ENCODE measurements at places on chromosomes 11 and 22. TPM values are rescaled to one million over a fixed set of nuclear protein-coding genes. Genes with fewer than 3 reads are reported as not detected.

DNA sequence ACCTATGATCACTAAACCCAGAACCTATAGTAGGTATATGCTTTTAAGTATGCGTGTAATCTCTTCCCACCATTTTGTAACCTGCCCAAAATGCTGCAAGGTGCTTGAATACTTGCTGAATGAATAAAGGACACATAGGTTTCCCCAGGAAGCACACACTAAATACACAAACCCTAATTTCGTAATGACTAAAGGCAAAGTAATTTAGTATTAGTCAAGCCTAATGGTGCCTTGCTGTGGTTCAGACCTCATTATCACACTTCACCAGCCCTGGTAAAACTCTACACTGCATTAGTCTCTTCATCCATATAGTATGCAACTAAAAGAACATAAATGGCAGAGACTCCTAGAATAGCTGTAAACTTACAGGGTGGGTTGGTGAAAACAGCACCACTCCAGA lies 289.0 kb upstream of the PITPNB start:
- no peak for DNase-seq

GRCh38 chr11:81036168-81036870 lies 1595.5 kb upstream of the TENM4 start:
- DNase-seq: no peak

DNA sequence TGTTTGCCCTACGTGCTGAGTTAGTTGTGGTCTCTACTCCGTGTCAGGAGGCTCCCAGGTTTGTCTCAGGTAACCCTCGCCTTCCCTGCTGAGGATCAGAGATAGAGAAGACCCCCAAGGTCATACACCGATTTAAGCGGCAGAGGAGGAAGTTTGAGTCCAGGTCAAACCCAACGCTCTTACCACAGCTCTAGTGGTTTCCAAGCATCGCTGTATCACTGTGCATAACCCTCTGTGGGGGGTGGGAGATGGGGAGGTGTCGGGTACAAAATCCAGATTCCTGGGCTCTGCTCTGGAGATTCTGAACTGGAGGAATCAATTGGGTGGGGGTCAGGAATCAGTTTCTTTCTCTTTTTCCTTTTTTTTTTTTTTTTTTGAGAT lies 627 bp downstream of the DNAJC4 start:
- DNase-seq: no peak

GRCh38 chr11:101049813-101050212 lies 79.8 kb downstream of the PGR start:
- no peak for DNase-seq

DNA sequence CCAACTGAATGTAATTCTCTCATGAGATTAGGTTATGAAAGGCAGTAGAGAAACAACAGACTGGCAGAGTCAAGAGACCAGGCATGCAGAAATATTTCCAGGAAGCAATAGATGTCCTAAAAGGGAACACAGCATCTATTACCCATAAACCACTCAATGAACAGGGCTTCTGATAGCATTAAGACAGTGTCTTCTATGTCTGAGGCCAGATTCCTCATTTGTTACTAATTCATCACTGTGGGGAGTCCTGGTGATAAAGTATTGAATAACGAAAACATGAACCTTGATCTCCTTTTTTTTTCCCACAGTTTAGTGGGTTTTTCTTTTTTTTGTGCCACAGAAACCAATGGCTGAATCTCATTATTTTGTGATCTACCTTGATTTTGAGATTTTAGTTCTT lies 339.0 kb downstream of the METTL15 start:
- no peak for DNase-seq

- DNase-seq: no peak
These were observed 162.5 kb downstream of the CEP164 start for GRCh38 chr11:117489999-117490679.

DNA sequence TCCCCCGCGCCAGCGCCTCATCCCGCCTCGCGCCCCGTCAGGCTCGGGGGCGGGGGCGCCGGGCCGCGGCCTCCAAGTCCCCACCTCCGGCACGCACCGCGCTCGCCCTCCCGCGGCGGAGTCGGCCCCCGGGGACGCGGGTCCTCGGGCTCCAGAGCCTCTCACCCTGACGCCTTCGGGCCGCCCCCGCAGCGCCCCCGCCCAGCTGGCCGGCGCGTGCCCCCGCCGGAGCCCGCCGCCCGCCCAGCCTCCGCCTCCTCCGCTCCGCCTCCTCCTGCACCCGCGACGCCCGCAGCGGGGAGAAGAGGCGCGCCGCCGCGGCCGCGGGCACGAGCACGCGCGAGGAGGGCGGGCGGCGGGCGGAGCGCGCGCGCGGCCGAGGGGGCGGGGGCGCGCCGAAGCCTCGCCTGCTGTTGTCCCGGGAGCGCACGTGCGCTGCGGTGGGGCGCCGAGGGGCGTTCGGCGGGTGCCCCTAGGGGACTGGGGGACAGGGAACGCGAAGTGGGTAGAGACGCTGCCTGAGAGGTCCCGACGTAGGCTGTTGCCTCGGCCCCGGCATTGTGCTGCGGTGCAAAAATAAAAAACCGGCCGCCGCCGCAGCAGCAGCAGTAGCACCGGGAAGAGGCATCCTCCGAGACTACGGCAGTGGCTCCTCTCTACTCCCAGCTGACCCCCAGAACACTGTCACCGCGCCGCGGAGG lies 87.4 kb upstream of the ARHGAP32 start:
- DNase-seq: peak; percentile 86

The OVOL1 gene
- not detected for polyA plus RNA-seq

The NPAS4 gene
- polyA plus RNA-seq: 0.16 TPM
